ENCODE measurements at places on chromosomes 12 and 14.

- no peak for DNase-seq
Measured at GRCh38 chr14:56515739-56516138, 63.9 kb upstream of the TMEM260 start.

- DNase-seq = peak; percentile 70
Measured at GRCh38 chr12:53965281-53966084, 7.4 kb upstream of the HOXC11 start.

DNA sequence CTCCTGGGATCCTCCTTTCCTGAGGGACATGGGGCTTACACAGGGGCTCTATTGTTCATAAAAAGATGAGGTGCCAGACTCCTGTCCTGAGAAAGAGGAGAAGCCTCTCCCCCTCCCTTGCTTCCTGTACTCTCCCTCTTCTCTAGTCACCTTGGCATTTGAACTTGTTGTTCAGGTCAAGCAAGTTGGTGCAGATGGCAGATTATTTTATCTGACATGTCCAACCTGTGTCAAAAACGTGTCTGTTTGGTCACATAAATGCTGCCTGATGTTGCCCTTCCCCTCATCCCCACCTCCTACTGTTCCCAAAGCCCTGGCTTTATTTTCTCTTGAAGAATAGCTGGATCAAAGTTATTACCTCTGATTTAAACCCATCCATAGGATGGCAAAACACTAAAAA, 154.8 kb downstream of the TMX1 start:
- DNase-seq = peak; percentile 29

GRCh38 chr12:119415714-119416113, 81.2 kb downstream of the CCDC60 start:
- no peak for DNase-seq

GRCh38 chr12:18849761-18850160, 111.8 kb downstream of the CAPZA3 start:
- DNase-seq = no peak

- DNase-seq = no peak
Measured at GRCh38 chr14:100532906-100533655, 54.1 kb downstream of the BEGAIN start.

Data from right kidney (tissue), 9 donors.